ENCODE measurements at places on chromosomes 3 and 15.

GRCh38 chr3:133663569-133664313 lies 2.0 kb upstream of the TOPBP1 start:
- peak; percentile 51 for DNase-seq

DNA sequence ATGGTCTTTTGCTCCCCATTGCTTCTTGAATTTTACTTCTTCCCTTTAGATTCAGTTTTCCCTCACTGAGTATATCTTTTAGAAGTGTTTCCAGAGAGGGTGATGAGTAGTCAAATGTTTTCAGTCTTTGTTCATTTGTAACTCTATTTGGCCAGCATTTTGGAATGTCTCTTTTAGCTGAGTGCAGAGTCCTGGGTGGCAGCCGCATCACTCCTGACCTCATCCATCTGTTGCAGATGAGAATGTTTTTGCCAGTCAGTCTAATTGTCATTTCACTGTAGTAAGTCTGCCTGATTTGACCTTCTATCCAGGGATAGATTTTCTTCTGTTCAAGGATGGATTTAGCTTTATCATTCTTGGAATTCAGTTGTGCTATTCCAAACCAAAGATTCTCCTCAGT lies 7.3 kb downstream of the SRPRB start:
- DNase-seq, result no peak

GRCh38 chr15:83889995-83890394 lies 236.1 kb downstream of the ADAMTSL3 start:
- no peak for DNase-seq

DNA sequence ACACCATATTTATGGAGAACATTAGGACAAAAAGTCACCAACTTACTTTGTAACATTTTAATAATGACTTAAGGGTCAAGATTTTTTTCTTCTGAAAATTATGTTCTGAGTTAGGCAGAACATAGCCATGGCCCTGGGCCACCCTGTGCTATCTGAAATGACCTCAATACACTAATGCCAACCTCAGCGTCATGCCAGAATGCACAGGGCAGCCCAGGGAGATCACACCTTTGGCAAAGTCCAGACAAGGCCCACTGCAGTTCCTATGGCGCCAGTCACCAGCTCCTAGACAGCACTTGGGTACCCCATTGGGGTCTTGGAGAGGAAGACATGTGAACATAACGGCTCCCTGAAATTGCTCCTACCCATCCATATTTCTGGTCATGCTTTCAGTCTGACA lies 33.1 kb downstream of the HCLS1 start:
- no peak for DNase-seq

GRCh38 chr3:66830301-66830700 lies 167.8 kb upstream of the KBTBD8 start:
- DNase-seq, result no peak

DNA sequence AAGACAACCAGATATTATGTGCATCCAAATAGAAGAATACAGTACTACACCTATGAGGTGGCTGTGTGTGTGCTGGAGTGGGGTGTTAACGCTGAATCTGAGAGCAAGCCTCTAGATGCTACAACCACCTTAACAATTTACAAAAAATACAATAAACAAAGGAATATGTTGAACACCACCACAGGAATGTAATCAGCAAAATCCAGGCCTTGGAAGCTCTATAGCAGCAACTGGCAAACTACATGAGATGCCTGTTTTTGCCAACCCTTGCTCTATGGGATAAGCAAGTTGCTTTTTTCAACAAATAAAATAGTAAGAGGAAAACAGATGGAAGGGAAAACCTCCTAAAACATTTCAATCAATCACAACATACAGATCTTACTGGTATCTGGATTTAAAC lies 23.9 kb downstream of the SLTM start:
- DNase-seq, result no peak

GRCh38 chr15:44596511-44597010 lies 59.6 kb downstream of the EIF3J start:
- DNase-seq, result no peak

DNA sequence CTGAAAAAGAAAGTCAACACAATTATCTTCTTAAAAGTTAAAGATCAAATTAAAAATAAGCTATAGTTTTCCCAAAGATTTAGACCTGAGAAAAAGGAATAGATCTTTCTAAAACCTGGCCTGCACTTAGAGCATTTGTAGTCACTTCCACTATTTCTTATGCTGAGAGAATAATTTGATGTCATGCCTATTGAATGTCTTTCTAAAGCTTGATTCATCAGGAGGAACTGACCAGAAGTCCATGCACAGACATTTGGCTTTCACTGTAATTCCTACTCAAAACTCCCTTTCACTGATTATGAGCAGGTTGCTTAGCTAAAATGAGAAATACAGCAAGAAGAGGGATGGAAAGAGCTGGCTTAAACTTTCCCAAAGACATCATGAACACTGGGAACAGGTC lies 4.3 kb downstream of the GREM1 start:
- DNase-seq, result no peak

DNA sequence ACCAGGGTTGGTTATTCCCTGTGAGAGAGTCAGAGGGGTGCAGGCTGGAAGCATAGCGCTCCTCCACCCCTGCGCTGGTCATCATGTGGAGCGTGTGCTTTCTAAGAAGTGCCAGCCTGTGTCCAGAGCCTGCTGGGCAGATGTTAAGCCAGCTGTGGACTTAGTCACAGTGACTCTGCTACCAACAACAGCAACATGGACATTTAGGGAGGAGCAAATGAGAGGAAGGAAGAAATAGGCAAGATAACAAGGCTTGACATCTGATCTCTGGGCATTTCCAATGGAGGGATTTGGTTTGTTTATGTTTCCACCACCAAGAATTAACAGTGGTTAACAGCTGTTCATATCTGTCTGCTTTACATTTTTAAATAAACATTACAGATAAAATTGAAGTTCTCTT lies 36.4 kb upstream of the MYZAP start:
- no peak for DNase-seq

DNA sequence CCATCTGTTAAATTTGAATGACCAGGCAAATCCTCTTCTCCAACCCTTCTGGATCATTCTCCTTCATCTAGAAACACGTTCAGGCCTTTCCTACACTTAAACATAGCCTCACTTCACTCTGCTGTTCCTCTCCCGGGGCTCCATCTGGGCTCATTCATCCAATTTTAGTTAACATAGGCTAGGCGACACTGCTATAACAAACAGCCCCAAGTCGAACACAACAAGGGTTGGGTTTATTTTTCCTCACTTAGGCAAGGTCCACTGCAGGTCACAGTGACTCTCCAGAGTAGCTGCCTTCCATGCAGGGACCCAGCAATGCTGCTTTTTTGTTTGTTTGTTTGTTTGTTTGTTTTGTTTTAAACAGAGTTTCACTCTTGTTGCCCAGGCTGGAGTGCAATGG lies 250.8 kb downstream of the XXYLT1 start:
- DNase-seq, result no peak

DNA sequence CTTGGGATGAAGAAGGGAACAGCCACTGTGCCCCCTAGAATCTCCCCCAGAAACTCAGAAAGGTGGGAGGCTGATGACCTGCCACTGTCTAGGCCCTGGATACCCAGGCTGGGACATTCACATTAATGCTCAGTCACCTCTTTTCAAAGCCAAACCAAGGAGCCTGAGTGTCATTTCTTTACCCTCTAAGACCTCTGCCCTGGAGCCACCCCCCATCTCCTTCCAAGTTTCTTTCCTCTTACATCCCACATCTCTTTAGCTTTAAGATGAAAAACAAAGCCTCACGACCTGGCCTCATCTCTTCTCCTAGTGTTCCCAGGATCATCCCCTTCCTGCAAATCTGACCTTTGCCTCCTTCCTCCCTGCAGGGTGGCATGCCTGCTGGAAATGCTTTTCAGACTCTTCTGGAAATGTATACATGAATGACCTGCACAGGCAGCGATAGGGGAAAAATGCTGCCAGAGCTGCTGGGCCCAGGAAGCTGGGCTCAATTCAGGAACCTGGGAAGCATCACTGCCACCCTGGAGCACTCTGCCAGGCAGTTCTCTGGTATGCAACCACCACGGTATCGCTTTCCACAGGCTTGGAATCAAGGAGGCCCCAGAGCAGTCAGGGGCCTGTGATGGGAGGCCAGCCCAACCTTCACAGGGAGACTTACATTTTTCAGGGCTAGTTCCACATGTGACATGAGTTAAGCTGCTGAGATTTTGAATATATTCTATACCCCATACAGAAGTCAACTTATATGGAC lies 67.6 kb downstream of the DAPK2 start:
- DNase-seq, result no peak

DNA sequence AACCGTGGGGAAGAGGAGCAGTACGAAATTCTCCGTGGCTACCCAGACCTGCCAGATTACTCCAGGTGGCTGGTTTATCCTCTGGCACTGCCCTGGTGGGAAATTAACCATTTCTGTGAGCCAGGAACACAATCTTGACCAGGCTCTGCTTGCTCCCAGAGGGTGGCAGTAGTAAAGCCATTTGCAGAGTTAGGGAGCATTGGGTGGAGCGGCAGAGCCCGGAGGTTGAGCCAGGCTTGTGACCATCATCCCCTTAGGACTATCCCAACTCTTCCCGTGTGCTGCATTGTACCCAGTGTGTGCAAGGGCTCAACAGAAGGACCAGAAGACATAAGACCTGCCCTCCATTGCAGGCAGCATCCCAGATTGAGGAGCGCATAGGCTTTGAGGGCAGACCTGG lies 5.3 kb downstream of the KNG1 start:
- DNase-seq, result no peak

DNA sequence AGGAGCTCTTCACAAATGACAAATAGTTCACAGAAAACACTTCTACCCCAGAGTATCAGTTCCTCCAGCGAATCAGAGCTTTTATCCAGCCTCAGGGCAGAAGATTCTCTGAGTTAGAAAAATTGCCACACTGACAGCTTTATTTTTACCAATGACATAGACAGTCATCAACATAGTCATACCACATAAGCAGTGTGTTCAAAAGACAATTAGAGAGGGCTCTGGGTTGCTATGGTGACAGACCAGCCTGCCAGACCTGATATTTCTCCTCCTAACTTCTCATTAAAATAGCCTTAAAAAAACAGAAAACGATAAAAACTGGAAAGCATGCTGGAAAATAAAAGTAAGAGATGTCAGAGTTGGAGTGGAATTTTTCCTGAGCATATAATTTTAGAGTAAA lies 45.9 kb upstream of the COL6A5 start:
- no peak for DNase-seq

- DNase-seq, result no peak
Observed at GRCh38 chr3:101725890-101726275, 1.5 kb downstream of the CEP97 start.

DNA sequence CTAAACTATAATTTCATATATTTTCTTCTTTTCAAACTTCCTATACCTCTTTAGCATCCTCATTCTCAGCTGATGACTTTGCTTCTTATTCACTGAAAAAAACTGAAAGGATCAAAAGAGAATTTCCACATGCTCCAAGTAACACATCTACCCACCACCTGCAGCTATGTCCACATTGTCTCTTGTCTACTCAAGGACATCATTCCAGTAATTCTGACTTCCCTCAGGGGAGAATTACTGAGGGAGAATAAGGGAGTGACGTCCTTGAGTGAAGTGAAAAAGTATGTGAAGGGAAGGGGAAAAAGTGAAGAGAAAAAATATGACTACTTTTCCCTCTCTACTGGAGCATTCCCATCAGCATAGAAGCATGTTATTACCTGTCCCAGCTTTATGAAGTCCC lies 32.6 kb downstream of the ETFA start:
- DNase-seq, result no peak

DNA sequence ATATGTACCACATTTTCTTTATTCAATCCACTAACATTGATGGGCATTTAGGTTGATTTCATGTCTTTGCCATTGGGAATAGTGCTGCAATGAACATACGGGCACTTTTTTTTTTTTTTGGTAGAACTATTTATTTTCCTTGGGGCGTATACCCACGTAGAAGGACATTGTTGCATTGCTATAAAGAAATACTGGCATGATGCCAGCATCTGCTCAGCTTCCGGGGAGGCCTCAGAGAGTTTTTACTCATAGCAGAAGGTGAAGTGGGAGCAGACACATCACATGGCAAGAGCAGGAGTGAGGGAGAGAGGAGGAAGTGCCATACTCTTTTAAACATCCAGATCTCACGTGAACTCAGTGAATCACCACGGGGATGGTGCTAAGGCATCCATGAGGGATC lies 197.0 kb downstream of the SQOR start:
- DNase-seq, result no peak

DNA sequence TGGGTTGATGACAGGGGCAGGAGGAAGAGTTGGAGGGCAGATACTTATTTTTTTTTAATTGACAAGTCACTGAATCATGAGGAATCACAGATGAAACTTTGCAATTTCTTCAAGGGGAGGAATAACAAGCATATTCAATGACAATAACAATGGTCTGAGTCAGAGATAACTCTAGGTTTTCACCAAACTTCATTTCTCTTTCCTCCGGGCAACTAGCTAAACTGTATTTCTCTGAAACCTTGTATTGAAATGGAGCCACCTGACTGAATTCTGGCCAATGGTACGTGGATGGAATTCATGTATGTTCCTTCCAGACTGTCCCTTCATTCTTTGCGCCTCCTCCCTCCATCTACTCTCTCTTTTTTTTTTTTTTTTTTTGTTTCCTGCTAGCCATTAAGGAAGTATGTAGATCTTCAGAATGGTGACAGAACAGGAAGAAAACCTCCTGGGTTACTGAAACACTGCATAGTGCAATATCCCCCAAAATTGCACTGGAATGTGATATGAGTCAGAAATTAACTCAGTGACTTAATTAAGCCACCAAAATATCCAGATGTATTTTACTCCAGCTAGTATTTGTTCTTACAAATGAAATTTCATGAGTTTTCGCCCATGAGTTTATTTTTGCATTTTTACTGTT lies 495.4 kb downstream of the OTOL1 start:
- no peak for DNase-seq

DNA sequence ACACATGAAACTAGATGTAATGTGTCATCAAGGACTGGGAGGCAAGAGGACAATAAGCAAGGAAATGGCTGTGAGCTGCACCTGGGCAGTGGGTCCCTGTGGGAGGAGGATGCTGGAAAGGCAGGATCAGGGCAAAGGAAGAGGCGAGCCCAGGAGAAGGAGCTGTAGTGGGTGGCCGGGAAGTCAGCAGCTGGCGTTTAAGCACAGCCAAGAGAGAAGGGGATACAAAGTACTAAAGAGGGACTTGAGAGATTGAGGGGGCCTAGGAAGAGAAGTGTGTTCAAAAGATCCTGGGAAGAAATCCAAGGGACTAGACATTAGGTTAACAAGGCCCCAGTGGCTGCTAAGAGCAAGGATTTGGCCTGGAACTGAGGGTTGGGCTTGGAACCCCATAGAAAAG lies 188.5 kb upstream of the SLC24A5 start:
- DNase-seq, result no peak

DNA sequence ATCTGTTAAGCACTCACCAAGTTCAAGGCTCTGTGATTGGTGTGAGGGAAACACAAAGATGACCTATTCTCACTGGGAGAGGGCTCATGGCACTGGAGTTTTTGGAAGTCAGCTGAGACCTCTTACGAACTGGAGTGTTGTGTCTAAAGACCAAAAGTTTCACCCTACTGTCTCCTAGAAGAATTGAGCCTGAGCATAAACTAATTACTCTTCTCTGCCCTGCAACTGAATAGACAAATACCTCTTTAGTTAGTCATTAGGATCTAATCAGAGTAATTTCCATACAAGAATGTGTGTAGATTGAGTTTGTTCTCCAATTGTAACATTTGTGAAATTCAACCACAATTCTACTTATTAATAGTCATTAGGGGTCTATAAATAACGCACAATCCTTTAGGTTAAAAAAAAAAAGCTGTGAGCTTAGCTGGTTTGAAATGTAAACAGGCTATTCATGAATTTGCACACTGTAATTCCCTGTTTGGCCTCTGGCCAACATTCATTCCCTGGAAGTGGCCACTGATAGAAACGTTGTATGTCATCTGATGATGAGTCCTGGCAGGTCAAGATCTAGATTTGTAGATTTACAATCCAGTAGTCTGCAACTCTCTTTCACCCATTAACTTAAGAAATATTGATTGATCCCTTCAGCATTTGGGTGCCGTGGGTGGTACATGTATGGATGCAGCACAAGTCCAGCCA lies 76.8 kb upstream of the SOX14 start:
- no peak for DNase-seq
